Hepatocyte (in vitro differentiated cells): ENCODE measurements at places on chromosomes 16 and 17. TPM values are rescaled to one million over a fixed set of nuclear protein-coding genes. Genes with fewer than 3 reads are reported as not detected.

Gene NKIRAS2
- polyA plus RNA-seq = 55.0 and 57.2 TPM in 2 replicates

Gene ELMO3
- polyA plus RNA-seq = 14.5 and 18.3 TPM in 2 replicates

GRCh38 chr16:50520451-50521245, 27.5 kb upstream of the NKD1 start:
- DNase-seq = no peak
- no peak overlapping the region for H3K4me3 ChIP-seq
- H3K27me3 ChIP-seq = no peaks in the 10 kb centered on the region
- no peaks in the 10 kb centered on the region for H3K4me1 ChIP-seq
- H3K27ac ChIP-seq = no peak overlapping the region

DNA sequence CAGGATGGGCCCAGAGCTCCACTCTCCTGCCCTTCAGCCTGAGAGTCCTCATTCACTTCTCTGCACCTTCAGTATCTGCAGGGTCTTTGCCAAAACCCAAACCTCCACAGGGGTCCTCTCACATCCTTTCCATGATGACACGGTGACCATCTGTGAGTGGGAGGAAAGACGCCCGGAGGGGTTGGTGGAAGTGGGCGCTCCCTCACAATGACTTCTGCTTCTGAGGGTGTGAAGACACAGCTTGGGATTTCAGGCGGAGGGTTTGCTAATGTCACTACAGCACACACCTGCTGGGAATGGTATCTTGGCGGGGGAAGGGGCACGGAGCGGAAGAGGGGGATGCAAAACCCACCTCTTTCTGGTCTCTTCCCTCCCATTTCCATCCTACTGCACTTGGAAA, 115.1 kb upstream of the SDK2 start:
- H3K4me1 ChIP-seq = no peaks in the 10 kb centered on the region
- H3K36me3 ChIP-seq = no peaks in the 10 kb centered on the region
- H3K4me3 ChIP-seq = no peak overlapping the region
- DNase-seq = no peak

DNA sequence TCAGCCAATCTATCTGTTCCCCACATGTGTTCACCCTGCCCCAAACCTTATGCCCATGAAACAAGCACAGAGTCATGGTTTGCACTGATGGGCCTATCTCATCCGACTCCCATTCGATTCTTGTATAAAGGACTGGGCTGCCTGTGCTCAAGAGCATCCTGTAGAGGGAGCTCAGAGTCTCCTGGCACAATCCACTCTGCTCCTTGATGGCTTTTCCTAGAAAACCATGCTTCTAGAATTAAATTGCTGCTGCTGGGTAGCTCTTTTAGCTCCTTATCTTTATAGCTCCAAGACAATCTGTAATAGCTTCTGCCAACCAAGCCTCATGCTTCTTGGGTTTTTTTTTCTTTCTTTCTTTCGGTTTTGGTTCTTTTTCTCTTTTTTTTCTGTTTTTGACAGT, 9.7 kb downstream of the ZNF19 start:
- no peaks in the 10 kb centered on the region for H3K27me3 ChIP-seq
- no peak overlapping the region for H3K27ac ChIP-seq
- H3K4me1 ChIP-seq = no peaks in the 10 kb centered on the region
- no peaks in the 10 kb centered on the region for H3K36me3 ChIP-seq
- H3K4me3 ChIP-seq = no peak overlapping the region
- peak; percentile 65 for DNase-seq

DNA sequence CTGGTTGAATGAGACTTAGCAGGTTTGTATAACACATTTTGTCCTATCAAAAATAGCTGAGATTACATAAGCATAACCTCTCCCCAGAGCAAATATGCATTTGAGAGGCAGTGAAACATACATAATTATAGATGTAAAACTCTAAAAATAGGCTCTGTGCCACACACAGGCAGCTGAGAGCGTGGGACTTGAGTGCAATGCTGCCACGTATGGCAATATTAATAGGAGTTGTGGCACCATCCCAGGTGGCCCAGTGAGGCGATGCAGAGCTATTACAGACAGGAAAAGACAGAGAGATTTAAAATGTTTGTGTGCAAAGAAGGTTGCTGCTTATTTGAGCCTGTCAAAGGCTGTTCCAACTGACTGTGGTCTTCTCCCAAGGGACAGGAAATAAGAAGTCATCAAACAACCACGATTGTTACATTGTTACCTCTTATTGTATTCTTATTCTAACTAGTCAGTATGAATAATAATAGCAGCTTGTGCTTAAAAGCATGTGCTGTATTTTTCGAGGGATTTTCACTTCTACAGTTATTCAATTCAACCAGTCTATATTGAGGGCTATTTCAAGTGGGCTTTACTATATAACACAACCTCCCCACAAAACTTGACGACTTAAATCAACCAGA, 116.5 kb downstream of the SALL1 start:
- no peaks in the 10 kb centered on the region for H3K36me3 ChIP-seq
- no peaks in the 10 kb centered on the region for H3K27me3 ChIP-seq
- no peak overlapping the region for H3K4me3 ChIP-seq
- no peaks in the 10 kb centered on the region for H3K4me1 ChIP-seq
- DNase-seq = no peak
- H3K27ac ChIP-seq = no peak overlapping the region

Gene TEX14
- polyA plus RNA-seq = 0.05 TPM in 1 of 2 replicates, not detected in the other

Gene GCGR
- polyA plus RNA-seq = 2.5 and 3.8 TPM in 2 replicates

DNA sequence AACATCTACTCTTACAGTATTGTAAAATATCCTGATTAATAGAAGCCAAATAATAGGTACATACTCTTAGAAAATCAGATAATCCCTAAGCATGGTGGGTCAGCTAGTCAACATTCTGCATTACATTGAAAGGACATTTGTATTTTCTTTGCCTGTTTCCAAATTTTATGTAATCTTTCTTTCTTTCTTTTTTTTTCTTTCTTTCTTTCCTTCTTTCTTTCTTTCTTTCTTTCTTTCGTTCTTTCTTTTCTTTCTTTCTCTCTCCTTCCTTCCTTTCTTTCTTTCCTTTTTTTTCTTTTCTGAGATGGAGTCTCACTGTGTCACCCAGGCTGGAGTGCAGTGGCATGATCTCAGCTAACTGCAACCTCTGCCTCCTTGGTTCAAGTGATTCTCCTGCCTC, 18.9 kb downstream of the ITGB3 start:
- H3K36me3 ChIP-seq = no peaks in the 10 kb centered on the region
- no peak for DNase-seq
- H3K27ac ChIP-seq = no peak overlapping the region
- H3K27me3 ChIP-seq = no peaks in the 10 kb centered on the region

- H3K4me1 ChIP-seq = no peaks in the 10 kb centered on the region
- DNase-seq = peak; percentile 87
These were observed 254.4 kb downstream of the C16orf95 start for GRCh38 chr16:87062569-87063442.

DNA sequence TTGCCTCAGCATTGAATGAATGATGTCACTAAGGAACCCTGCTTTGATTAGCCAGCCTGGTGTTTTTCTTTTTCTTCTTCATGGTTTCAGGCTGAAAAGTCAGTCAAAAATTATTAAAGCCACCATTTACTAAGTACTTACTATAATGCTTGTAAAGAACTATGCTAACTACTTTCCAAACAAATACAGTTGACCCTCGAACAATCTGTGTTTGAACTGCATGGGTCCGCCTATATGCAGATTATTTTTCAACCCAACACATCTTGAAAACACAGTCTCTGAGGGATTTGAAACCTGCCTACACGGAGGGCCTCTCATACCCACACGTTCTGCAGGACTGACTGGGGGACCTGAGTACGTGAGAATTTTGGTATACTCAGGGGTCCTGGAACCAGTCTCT, 136.3 kb downstream of the PARN start:
- no peak for DNase-seq
- no peak overlapping the region for H3K4me3 ChIP-seq
- H3K4me1 ChIP-seq = peaks cover 32% of the 10 kb centered on the region

- no peak for DNase-seq
- no peak overlapping the region for H3K27ac ChIP-seq
- peaks cover 9% of the 10 kb centered on the region for H3K4me1 ChIP-seq
- H3K4me3 ChIP-seq = no peak overlapping the region
These were observed 46.6 kb upstream of the AKAP1 start for GRCh38 chr17:57038486-57038885.

Gene SLC16A6
- polyA plus RNA-seq = 0.06 and 0.17 TPM in 2 replicates

DNA sequence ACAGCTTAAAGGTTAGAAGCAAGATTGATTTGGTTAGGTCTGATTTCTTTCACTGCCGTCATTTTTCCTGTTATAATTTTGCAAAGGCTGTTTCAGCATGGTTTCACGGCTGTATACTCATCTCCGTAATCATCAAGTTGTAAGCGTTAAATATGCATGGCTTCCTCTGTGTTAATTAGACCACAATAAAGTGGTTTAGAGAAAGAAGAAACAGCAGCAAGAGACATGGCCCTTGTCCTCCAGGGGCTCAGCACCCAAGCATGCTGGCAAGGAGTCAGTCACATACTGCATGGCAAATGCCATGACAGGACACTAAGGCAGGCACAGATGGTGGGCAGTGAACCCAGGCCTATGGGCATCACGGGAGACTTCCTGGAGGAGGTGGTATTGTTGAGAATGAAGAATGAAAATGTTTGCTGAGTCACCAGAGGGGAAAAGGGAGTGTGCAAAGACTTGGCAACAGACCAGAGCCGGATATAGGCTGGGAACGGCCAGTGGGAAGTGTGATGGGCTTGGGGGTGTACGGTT, 61.4 kb upstream of the PLCG2 start:
- peaks cover 8% of the 10 kb centered on the region for H3K4me1 ChIP-seq
- H3K36me3 ChIP-seq = no peaks in the 10 kb centered on the region
- no peak for DNase-seq
- no peak overlapping the region for H3K4me3 ChIP-seq

DNA sequence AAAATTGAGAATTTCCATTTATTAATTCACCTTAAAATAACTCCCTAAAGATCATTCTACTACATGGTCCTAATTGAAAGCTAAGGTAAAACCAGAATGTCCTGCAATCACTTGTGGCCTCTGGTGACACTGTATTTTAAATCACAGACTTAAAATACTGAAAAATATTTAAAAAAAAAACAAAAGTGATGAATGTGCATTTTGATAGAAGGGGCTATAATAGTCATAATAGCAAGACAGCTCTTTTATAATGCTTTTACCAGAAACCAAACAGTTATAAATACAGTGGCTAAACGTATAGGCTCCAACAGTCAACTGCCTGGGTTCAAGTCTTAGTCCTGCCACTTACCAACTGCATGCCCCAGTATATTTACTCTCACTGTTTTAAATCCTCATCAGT, 21.2 kb downstream of the PHLPP2 start:
- H3K27ac ChIP-seq = no peak overlapping the region
- no peaks in the 10 kb centered on the region for H3K36me3 ChIP-seq
- no peak overlapping the region for H3K4me3 ChIP-seq
- DNase-seq = no peak
- H3K27me3 ChIP-seq = no peaks in the 10 kb centered on the region

DNA sequence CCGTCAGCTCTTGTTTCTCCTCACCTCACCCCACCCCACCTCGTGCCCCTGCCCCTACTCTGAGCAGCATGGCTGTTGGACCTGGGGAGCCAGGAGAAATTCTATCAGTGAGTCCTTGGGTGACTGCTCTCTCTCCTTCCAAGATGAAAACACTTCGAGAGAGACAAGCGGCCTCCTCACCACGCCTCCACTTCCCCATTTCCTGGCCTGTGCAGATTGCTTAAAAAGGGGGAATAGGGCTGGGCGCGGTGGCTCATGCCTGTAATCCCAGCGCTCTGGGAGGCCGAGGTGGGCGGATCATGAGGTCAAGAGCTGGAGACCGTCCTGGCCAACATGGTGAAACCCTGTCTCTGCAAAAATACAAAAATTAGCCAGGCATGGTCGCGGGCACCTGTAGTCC, 9.5 kb downstream of the DLX4 start:
- no peaks in the 10 kb centered on the region for H3K4me1 ChIP-seq
- no peak overlapping the region for H3K27ac ChIP-seq
- H3K27me3 ChIP-seq = peaks cover 41% of the 10 kb centered on the region
- H3K36me3 ChIP-seq = no peaks in the 10 kb centered on the region
- no peak overlapping the region for H3K4me3 ChIP-seq

Gene GCSH
- 71.7 and 83.1 TPM in 2 replicates for polyA plus RNA-seq

GRCh38 chr16:87314990-87315420, 2.2 kb downstream of the C16orf95 start:
- H3K36me3 ChIP-seq = no peaks in the 10 kb centered on the region
- H3K4me1 ChIP-seq = no peaks in the 10 kb centered on the region

Gene ATP2C2
- polyA plus RNA-seq = 6.8 and 7.2 TPM in 2 replicates

Gene CLDN6
- 568 and 574 TPM in 2 replicates for polyA plus RNA-seq

Gene RAB26
- polyA plus RNA-seq = 11.3 and 15.0 TPM in 2 replicates

Gene KIF2B
- polyA plus RNA-seq = not detected in 2 replicates

Gene CCDC78
- polyA plus RNA-seq = 5.8 and 6.8 TPM in 2 replicates

DNA sequence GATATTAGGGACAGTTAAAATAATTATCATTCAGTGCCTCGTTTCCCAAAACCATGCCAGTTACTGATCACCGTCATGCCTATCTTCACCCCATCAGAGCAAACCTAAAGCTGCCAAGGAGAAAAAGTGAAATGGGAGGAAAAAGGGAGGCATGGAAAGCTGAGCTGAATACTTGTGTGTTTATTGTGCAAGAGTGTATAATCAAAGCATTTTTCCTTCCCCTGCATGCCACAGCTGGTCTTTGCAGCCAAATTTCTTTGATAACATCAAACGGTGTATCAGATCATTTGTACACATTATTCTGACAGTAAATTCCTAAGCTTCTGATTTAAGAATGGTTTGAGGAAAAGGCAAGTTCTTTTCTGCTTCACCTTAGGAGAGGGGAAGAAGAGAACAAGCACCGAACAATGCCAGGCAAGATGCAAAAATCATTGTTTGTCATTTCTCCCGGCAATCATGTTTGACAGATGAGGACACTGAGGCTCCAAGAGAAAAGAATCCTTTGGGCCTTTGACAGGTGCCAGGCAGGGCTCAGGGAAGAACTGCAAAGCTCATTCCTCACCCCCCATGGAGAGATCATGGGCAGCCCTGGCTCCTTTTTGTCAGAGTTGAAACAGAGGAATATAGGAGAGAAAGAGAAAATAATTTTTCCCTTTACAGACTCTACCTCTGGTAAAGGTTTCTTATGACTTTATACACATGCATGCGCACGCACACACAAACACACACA, 51.4 kb upstream of the ARHGAP44 start:
- no peaks in the 10 kb centered on the region for H3K36me3 ChIP-seq
- no peaks in the 10 kb centered on the region for H3K27me3 ChIP-seq
- peaks cover 40% of the 10 kb centered on the region for H3K4me1 ChIP-seq
- DNase-seq = no peak
- no peak overlapping the region for H3K4me3 ChIP-seq
- no peak overlapping the region for H3K27ac ChIP-seq

- no peak overlapping the region for H3K27ac ChIP-seq
- no peak overlapping the region for H3K4me3 ChIP-seq
These were observed 15.9 kb upstream of the ZNF629 start for GRCh38 chr16:30802936-30803335.

DNA sequence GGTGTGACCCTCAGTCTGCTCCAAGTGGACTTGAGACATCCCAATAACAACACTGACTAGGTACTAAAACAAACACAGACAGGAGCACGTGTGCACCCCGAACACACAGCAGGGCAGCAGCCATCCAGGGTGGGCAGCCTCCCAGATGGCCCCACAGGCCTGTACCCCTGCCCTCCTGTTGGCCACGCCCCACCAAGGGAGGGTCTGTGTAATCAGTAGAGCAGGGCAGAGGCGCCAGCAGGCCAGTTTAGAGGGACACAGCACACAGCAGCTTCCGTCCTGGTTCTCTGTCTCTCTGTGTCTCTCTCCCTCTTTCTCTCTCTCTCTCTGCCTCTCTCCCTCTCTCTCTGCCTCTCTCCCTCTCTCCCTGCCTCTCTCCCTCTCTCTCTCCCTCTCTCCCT, 21.4 kb downstream of the ACTG1 start:
- H3K4me1 ChIP-seq = peaks cover 36% of the 10 kb centered on the region
- peak overlapping the region; percentile 37 for H3K27ac ChIP-seq
- peak; percentile 73 for DNase-seq
- no peaks in the 10 kb centered on the region for H3K36me3 ChIP-seq
- H3K27me3 ChIP-seq = no peaks in the 10 kb centered on the region

Gene RAMP2
- polyA plus RNA-seq = 48.7 and 62.3 TPM in 2 replicates
